ENCODE measurements at places on chromosomes 3 and 15.

- no peak for DNase-seq
These were observed 306.3 kb downstream of the ZPLD1 start for GRCh38 chr3:102741105-102741504.

DNA sequence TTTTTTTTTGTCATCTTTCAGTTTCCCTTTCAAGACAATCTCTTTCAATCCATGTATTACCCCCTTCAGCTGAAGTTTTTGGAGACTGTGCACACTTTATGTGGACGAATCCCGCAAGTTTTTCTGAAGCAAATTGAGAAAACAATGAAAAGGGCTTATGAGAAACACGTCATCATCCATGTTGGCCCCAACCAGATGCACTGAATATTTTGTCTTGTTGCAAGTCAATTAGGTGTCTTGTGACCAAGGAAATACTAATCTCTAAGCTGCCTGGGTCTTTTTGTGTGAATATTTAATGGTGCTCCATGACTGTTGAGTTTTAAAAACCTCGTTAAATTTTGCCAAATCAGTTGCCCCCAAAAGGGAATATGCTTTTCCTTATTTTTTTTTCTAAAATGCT is 21.7 kb upstream of the PPP4R2 start:
- no peak for DNase-seq

DNA sequence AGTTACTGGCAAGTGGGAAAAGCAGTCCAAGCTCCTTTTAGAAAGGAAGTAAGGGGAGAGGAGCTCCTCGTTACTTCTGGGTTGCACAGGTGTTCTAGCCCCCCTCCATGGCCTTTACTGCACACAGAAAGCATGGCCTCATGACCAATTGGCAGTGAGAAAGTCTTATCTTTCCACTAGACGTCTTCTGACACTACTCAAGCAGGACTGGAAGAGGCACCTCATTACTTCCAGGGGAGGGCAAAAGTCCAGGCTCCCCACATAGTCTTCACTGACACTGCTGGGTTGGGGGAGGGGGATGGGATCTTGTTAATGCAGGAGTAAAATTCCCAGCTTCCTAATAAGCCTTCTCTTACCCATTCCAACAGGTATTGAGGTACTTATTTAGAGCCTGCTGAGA is 27.6 kb upstream of the TM2D3 start:
- no peak for DNase-seq

GRCh38 chr3:4754180-4755086 is 224.8 kb upstream of the BHLHE40 start:
- DNase-seq = no peak

GRCh38 chr15:97783240-97783639 is 177.3 kb upstream of the ARRDC4 start:
- no peak for DNase-seq

DNA sequence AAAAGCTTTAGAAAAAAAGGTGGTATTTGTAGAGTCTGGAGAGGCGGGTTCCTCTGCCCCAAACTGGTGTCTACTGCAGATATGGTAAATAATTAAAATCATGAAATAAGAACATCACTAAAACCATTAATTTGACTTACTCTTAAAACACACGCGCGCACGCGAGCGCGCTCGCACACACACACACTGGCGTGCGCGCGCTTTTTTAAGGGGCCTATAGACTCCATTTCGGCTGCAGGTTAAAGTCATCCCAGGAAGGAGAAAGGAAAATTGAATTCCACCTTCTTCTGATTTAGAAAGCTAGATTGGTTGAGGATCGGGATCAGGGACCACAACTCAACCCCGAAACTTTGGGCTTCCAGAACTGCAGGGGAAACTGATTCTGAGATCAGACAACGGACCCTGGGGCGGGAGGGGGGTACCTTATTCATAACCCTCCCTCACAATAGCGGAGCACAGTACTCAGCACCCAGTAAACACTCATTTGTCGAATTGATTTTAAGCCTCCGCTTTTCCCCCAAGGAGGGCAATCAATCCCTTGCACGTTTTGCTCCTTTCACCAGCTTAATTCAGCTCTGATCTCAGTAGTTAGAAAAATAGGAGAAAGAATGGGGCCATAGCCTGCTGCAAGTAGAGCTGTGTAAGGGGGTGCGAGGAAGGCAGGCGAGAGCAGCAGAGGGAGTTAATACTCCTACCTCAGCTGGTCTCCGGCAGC is 509 bp upstream of the LRRC3B start:
- no peak for DNase-seq

DNA sequence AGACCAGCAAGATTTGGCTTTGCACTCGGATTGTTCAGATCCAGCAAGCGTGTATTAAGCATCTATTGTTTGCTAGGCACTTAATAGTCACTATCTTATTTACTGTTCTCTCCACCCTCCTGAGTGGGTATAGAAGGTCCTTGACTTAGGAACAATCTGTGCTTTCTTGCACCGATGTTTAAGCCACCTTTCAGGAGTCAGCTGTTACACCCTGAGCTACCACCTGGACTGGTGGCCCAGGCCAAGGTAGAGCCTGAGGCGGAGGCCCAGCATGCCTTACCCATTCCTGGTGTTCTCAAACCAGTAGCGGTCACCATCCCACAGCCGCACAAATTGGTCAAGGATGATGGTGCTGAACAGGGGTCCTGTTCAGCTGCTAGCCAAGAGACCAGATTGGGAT is 10.0 kb downstream of the DUOX1 start:
- DNase-seq = no peak

GRCh38 chr15:50059883-50060282 is 59.1 kb downstream of the ATP8B4 start:
- DNase-seq = no peak

DNA sequence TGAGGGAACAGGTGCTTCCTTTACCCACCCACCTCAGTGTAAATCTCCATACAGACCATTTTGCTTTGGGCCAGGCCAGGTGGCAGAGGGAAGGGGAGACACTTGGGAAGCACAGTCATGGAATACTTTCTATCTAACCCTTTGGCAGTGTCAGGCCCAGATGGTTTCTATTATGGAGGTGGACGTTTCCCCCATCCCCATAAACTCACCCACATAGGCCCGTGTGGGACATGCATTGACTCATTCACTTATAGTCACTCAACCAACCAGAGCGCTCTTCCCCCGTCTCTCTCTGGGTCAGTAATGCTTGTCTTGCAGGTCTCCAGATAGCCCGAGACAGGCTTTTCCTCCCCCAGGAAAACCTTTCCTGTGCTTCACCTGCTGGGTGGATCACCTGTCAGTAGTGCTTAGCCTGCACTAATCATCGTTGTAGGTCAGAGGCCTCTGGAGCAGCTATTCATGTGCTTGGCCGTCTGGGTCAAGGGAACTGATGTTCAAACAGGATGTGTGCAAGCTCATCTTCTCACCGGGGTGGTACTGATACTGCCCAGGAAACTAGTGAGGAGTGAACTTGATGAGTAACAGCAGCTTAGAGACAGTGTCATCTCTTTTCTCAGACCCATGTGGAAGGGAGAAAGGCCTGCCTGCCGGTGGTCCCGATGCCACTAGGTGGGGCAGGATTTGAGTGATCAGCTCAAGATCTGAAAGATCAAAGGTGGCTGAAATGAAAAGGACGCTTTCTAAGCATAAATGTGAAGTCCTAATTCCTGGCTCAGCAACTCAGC is 67.1 kb downstream of the CEMIP start:
- DNase-seq = no peak

GRCh38 chr15:57061696-57062095 is 143.3 kb downstream of the TCF12 start:
- DNase-seq = no peak

DNA sequence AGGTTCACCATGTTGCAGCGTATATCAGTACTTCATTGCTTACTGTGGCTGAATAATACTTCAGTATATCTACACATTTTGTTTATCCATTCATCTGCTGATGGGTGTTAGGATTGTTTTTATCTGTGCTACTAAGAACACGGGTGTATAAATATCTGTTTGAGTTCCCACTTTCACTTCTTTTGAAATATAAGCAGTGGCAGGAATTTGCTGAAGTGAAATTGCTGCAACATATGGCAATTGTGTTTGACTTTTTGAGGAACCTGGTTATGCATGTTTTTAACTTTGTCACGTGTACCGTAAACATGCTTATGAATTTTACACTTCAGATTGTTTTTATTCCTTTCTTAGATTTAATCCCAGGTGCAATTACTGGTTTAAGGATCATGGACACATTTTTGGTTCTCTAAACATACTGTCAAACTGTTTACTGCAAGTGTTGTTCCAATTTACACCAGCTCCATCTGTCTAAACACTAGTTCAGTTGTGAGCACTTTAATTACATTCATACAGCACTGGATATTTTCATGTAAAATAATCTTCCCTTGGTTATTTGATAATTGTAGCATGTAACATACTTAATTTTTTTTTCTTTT is 23.1 kb downstream of the TRAK1 start:
- DNase-seq = no peak

DNA sequence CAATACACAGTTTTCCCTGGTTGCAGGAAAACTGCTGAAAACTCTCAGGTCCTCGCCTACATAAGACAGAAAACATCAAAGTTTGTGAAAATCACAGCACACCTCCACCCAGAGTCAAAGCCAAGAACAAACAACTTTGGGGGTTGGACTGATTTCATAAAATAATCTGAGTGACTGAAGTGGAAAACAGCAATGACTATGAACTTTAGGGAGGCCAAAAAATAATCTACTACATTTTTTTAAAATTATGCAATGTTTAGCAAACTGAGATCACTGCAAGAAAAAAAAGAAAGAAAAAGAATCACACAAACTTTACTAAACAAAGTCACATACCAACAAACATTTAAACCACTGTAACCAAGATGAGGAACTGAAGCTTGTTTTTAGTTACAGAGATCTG is 15.9 kb upstream of the FOXP1 start:
- no peak for DNase-seq

DNA sequence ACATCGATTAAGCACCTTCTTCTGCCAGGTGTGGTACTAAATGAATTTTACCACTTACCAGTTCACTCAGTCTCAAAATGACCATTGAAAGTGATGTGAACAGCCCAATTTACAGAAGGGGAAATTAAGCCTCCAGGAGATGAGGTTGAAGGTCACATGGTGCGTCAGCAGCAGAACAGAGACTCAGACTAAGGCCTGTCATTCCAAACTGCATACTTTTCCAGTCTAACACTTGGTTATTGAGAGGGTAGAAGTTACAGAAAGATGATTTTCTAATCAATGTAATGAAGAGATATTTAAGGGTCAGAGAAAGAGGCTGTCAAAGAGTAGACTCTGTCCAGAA is 68.4 kb downstream of the TTC23 start:
- DNase-seq = no peak

- no peak for DNase-seq
These were observed 848 bp downstream of the SYNM start for GRCh38 chr15:99105514-99106341.

GRCh38 chr3:66338927-66339326 is 118.1 kb downstream of the SLC25A26 start:
- DNase-seq = no peak

DNA sequence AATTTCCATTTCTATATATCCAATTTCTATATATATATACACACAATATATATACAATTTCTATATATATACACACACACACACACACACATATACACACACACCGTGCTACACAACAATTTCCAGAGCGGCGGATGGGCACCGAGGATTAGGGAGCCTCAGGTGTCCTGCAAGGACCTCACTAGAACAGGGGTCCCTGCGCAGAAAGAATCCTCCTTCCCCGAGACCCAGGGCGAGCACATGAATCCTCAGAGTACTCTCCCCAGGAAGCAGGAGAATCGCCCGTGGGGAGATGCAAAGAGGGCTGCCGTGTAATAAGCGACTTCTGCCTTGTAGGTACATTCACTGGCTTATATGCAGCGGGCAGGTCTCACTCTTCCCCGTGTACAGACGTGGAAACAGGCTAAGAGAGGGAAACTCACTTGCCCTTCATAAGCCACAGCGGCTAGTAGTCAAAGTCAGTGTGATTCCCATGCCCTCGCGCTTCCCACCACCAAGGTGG is 467 bp downstream of the PIF1 start:
- no peak for DNase-seq

- no peak for DNase-seq
These were observed 1.2 kb downstream of the TRIM71 start for GRCh38 chr3:32818970-32819511.

DNA sequence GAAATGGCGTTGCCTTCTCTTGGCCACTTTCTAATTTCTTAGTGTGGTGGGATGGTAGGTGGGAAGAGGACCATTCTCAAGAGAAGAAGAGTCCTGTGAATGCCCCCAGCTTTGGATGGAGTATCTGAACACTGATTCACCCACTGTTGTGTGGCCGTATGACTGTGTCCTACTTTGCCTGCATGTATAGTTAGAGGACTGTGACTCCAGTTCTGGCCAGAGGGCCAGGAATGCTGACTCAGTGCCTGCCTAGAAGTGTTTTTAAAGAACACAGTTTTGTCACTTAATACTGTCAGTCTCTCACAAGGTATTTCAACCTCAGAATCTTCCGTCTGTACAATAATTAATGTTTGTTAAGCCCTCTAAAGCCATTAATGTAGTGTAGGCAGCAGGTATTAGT is 2.1 kb downstream of the SEC61A1 start:
- no peak for DNase-seq

- DNase-seq = no peak
These were observed 31.2 kb upstream of the CFAP20DC start for GRCh38 chr3:59081071-59081470.

DNA sequence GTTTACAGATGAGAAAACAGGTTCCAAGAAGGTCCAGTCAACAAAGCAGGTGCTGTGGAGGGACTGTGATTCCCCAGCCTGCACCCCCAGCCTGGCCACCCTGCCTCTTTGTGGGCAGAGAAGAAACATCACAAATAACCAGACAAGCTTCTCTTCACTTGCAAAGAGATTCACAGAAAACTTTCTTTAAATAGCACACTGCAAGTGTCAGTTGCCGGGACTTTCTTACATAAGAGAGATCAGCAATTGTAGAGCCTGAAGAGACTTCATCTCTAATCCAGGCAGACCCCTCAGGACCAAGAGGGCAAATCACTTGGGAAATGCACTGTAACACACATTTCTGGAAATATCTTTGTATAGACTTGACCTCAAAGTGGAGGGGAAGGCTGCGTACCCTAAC is 207.9 kb upstream of the CHRNA7 start:
- no peak for DNase-seq

DNA sequence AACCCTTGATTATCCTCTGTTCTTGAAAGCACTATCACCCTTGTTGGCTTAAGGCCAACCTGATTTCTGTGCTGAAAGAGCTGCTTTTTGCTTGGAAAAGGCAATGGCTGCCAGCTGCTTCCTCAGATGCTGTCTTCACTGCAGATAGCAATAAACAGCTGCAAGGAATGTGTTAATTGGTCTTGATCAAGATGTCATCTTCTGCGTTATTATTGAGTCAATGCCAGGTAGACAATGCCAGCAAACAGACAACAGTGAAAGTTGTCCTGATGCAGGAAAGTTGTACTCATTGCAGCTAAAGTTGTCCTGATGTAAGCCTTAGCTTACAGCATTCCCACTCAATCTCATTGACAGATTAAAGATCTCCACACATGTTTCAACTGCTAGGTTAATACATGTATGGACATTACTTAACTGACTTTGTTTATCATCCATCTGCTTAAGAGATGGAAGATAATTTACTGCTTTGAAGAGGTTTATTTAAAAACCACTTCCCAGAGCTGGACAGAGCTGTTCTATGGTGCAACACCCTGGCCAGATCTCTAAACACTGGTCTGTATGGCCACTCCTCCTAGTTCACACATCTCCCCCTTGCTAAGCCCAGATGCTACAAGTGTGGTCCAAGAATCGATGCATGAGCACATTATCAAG is 251.0 kb upstream of the MCTP2 start:
- DNase-seq = no peak

GRCh38 chr15:63640146-63640545 is 43.0 kb downstream of the FBXL22 start:
- no peak for DNase-seq

GRCh38 chr15:91853948-91854638 is 585 bp downstream of the SLCO3A1 start:
- DNase-seq = no peak

GRCh38 chr3:66021731-66022131 is 17.0 kb downstream of the MAGI1 start:
- no peak for DNase-seq

All from stimulated activated CD8-positive, alpha-beta memory T cell treated with anti-CD3 and anti-CD28 coated beads, Interleukin-2, amount 100 ng/mL, for 1 hour (primary cell).